ENCODE measurements at places on chromosomes 3 and 15.

DNA sequence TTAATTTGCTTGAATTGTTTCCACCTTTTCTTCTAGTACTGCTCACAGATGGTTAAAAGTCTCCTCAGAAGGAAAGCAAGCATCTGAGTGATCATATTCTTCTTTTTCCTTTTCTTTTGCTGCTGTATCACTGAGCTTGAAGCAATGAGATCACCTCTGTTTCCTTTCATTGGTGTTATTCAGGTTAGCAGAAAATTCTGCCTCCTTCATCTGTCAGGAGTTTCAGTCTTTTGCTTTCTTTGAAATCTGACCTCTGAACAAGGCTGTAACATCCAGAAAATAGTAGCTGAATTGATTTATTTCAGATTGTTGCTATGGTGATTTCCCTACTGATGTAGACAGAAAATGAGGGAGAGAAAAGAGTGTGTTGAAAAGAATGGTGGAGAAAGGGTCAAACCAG, 343.0 kb downstream of the MFSD1 start:
- DNase-seq: no peak

- DNase-seq: no peak
Observed at GRCh38 chr3:13224967-13225366, 151.7 kb upstream of the IQSEC1 start.

DNA sequence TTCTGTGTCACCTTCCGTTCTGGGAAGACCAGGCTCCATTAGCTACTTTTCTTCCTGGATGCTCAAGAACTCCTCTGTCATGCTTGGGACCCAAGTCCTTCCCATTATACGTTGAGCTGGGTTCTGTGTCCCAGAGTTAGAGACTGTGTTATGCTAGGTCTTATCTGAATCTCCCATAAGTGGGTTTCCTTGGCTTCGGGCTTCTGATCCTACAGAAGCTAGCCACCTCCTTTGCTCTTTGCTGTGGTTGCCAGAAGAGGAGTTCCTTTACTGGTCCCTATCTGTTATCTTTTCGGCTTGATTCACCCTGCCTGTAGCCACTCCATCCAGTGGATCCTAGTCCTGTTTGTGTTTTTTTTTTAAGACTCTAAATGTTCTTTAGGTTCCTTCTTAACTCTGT, 38.0 kb downstream of the TYRO3 start:
- DNase-seq: no peak

DNA sequence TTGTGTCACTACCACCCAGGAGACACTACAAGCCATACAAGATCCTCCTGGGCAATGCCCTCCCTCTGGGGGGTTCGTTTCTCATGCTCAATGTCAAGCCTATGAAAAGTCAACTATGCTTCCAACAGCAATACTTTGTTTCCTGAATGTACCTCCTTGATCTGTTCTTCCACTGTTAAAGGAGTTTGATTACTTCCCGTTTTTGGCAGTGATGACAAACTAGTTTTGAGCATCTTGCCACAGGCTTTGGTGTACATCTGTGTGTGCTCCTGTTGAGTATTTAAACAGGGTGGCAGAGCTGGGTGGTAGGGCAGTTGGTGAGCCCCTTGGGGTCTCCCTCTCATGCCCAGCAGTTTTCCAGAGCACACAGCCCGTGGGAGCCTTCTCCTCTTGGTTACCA, 81.4 kb downstream of the IL12A start:
- DNase-seq: no peak

DNA sequence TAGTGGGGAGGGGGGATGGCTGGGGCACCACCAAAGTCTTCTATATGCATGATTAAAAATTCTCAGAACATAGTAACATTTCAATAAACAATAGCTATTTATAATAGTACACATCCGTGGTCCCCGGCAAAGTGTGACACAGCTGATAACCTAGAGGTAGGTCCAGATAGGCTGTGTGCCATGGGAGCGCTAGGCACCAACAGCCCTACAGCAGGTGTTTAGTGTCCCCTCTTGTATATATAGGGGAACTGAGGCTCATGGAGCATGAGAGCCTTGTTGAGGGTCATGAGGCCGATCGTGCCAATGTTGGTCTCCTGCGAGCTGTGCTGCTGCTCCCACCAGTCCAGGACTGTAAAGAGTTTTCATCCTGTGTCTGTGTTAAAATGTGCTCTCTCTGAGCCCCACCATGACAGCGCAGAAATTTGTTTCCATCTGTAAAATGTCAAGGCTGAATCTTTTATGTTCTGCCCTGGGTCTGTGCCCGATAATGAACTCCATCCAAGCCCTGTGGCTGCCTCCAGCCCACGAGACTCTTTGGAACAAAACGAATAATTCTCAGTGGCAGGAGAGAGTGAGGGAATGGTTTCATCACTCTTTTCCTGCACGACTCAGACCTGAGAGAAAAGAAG, 14.5 kb downstream of the TMEM158 start:
- no peak for DNase-seq
